ENCODE measurements at places on chromosomes 1 and 21.

GRCh38 chr1:85609976-85610375 is 29.4 kb downstream of the CCN1 start:
- no peak for DNase-seq

- no peak for DNase-seq
Measured at GRCh38 chr1:56095696-56096665, 483.4 kb downstream of the PLPP3 start.

DNA sequence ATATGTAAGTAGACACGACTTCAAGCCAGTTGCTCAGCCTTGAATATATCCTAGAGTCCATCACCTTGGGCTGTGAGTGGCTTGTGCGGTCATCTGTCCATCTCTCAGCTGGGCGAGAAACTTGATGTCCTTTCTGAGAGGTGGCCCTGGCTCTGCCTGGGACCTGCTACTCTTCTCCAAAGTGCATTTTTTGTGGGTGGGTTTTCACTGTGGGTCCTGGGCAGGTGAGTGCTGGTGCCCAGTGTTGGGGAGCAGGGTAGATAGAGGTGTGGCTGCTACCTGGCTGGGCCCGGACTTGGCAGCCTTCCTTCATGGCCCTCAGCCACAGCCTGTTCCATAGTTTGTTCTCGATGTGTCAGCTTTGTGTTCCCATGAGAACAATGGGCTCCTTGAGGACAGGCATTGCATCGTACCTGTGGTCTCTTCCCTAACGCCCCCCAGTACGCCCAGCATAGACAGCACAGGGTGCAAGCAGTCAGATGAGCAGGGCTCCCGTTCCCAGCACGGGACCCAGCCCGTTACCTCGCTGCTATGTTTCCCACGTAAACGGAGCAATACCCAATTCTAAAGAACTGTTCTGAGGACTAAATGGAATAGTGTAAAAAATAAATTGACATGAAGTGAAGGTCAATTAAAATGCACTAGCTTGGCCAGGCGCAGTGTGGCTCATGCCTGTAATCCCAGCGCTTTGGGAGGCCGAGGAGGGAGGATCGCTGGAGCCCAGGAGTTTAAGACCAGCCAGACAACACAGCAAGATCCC is 877 bp upstream of the SLX9 start:
- no peak for DNase-seq

DNA sequence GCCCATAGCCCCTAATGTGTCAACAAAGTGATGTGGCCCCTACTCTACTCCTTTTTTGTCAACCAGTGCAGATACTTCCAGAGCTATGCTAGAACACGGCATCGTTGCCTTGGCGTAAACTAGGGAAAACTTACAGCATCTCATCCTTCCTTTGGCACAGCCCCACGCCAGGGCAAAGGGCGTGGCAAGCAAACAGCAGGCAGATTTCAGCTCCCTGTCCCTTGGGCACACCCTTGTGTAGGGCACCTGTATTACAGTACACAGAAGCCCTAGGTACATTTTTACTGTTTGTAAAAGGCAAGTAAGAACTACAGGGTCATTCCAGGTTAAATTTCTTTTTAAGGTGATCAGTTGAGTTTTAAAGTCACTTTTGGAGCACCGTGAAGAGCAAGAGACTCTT is 29.3 kb downstream of the PRDX6 start:
- DNase-seq: peak; percentile 49

DNA sequence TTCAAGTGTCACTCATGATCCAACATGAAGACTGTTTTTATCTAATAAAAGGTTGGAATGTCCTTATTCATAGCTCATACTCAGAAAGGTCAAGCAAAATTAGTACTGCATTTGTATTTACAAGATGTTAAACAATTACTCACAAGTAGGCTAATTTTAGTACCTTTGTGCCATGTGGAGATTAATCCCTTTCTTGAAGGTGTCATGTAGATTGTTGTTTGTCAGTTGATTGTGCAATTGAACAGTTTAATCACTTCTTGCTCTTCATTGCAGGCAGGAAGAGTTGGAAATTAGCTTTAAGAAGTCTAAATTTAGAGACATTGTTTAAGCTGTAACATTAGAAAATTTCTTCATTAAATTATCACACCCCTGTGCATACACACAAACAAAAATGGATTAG is 847.1 kb downstream of the KCNT2 start:
- no peak for DNase-seq

DNA sequence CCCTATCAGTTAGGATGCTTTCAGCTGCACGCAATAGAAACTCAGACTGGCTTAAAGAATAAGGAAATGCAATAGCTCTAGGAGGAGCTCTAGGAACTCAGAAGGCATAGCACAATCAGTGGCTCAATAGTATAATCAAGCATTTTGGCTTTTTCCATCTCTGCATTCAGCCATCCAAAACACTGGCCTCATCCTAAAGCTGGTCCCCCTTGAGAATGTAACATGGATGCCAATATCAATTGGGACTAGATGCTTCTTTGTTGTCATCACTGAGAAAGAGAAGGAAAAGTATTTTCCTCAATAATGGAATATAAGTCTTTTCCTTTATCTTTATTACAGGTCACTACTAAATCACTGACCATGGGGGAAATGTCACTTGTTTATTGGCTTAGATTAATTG is 509.5 kb downstream of the PLPP3 start:
- DNase-seq: no peak

- no peak for DNase-seq
Measured at GRCh38 chr1:1324084-1324523, 356 bp downstream of the INTS11 start.

DNA sequence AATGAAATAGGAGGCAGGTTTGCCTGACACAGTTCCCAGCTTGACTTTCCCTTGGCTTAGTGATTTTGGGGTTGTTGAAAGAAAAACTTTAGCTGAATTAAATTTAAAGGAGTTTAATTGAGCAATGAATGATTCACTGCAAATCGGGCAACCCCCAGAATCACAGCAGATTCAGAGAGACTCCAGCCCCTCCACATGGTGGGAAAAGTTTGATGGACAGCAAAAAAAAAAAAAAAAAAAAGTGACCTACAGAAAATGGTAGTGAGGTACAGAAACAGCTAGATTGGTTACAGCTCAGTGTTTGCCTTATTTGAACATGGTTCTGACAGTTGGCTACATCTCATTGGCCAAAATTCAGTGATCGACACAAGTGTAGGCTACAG is 12.6 kb upstream of the IFNAR2 start:
- DNase-seq: no peak

DNA sequence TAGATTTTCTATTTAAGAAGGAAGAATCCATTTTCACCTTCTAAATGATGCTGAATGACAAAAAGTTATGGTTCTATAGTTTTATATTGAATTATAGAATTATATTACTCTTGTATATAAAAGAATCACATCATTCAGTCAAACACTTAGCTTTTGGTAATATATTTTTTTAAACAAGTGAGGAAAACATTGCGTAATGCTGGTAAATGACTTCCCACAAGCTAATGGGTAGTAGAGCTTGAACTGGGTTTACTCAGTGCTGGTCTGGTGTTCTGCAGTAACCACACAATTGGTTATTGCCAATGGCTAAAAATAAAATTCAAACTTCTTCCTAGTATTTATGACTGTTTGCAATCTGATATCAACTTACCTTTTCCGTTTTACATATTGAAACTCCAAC is 10.6 kb upstream of the GIPC2 start:
- no peak for DNase-seq

GRCh38 chr1:113616156-113616555 is 143.1 kb downstream of the PHTF1 start:
- no peak for DNase-seq

- DNase-seq: no peak
Measured at GRCh38 chr1:232835166-232835565, 29.9 kb downstream of the MAP10 start.

GRCh38 chr1:91171898-91172297 is 150.1 kb upstream of the ZNF644 start:
- DNase-seq: no peak

DNA sequence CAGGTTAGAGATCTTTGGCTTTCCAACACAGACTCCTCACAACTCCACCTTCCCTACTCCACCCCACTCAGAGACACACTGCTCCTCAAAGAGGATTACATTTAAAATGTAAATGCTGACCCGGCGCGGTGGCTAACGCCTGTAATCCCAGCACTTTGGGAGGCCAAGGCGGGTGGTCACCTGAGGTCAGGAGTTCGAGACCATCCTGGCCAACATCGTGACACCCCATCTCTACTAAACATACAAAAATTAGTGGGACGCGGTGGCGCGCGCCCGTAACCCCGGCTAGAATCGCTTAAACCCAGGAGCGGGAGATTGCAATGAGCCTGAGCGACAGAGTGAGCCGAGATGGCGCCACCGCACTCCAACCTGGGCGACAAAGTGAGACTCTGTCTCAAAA is 1.8 kb upstream of the ANP32E start:
- no peak for DNase-seq

- peak; percentile 0 for DNase-seq
Measured at GRCh38 chr21:46199436-46200373, 15.4 kb upstream of the SPATC1L start.

- peak; percentile 55 for DNase-seq
Measured at GRCh38 chr1:8847990-8848389, 30.5 kb downstream of the ENO1 start.

DNA sequence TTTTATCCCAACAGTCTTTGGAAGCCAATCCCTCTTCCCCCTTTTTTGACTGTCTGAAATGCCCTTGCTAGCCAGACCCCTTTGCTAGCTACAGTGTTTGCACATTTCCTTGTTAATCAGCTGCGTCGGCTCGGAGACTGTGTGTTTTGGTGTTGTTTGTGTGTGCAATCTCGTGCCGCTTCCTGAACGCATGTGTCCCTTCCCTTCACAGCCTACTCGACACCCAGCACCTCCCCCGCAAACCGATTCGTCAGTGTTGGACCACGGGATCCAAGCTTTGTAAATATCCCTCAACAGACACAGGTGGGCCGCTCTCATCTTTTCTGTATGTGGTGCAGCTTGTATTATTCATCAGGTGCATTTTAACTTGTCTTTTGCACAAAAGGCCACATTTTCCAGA is 298.7 kb downstream of the TM2D1 start:
- DNase-seq: no peak

GRCh38 chr1:203871114-203871880 is 9.9 kb downstream of the SNRPE start:
- DNase-seq: peak; percentile 28

DNA sequence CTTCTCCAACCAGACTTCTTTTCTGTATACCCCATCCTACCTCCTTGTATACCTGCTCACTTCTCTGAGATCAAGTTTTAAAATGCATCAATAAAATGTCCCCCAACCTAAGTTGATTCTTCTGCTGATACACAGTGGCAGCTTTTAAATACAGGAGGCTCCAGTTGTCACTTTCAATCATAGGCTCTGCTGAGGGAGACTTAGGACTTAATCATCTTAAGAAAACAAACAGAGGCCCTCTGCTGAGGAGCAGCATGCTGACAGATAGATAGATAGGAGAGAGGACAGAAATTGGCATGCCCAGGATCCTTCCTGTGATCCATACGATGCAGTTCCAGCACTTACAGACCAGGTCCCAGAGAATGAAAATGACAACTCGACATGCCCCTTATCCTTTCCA is 311.0 kb upstream of the PROX1 start:
- DNase-seq: no peak

DNA sequence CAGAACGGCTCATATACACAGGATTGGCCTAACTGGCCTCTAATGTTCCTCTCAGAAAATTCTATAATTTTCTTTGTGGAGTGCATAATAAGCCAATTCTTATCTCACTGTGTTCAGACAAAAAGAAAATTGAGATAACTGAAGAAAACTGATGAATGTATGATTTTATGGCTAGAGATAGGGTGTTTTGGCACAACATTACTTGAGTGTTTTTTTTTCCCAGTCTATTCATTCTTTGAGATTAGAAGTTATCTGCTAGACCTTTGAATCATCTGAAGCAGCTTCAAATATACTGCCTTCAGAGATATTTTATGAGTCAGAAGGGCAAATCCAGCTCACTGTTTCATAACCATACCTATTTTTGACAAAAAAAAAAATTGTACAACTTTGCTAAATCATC is 85.6 kb downstream of the VAV3 start:
- DNase-seq: no peak

DNA sequence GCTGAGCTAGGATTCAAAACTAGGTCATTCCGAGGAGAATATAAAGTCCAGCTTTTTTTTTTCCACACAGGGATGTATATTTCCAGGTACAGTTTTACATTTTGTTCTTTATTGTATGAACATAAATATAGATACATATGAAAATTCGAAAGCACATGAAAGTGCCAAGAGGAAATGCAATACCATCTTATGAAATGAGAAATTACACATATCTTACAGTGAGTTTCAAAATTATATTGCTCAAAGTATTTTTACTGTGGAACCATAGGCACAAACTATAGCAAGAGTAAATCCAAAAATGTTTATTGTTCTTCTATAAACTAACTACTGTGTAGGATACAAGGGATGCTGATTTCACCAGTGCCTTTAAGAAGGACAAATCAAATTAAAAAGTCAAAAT is 39.0 kb downstream of the PTPRC start:
- DNase-seq: no peak

- no peak for DNase-seq
Measured at GRCh38 chr1:230701895-230702768, 11.8 kb downstream of the AGT start.

- DNase-seq: no peak
Measured at GRCh38 chr1:37989361-37989930, 376 bp downstream of the SF3A3 start.

- no peak for DNase-seq
Measured at GRCh38 chr1:2917284-2917683, 104.0 kb upstream of the ACTRT2 start.

- no peak for DNase-seq
Measured at GRCh38 chr1:61102041-61102440, 19.7 kb downstream of the NFIA start.

GRCh38 chr1:225872075-225872430 is 10.1 kb downstream of the TMEM63A start:
- no peak for DNase-seq

GRCh38 chr1:91736715-91737615 is 149.0 kb downstream of the TGFBR3 start:
- peak; percentile 82 for DNase-seq

DNA sequence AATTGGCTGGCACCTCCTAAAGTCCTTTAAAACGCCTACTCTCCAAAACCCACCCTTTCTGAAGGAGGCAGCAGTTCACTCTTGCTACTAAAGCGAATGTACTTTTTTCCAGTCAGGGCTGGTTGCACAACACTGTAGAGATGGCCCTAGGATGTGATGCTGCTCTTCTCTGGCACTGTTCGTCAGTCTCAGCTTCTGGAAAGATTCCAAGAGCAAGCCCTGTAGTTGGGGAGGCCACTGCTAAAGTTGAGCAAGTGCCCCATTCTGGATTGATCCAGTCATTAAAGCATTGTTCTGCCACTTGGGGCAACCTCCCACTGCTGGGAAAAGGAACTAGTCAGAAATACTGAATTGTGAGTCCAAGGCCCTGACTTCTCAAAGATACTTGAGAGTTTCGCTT is 28.5 kb upstream of the KCNQ4 start:
- DNase-seq: peak; percentile 25

DNA sequence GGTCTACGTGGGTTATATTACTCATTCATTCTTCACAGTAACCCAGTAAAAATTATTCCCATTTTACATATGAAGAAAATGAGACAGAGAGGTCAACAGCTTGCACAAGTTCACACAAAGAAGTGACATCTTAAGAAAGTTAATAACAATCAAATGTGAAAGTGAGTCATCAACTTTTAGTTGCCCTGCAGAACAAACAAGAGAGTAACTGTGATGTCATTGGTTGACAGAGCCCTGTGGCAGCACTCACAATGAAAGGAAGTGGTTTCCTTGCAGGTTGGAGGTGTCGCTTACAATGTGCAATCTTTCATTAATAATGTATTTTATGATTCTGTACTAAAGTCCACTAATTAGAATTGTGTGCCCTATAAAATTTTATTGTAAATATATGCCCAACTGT is 369.6 kb downstream of the RYR2 start:
- no peak for DNase-seq

Measured in thyroid gland (tissue), 4 donors.